ENCODE measurements at places on chromosomes 7 and 10.

- peaks cover 41% of the 10 kb centered on the region for H3K27me3 ChIP-seq
- DNase-seq: no peak
- H3K4me1 ChIP-seq: no peaks in the 10 kb centered on the region
- no peak overlapping the region for H3K4me3 ChIP-seq
Measured at GRCh38 chr7:156191090-156191489, 378.8 kb upstream of the SHH start.

DNA sequence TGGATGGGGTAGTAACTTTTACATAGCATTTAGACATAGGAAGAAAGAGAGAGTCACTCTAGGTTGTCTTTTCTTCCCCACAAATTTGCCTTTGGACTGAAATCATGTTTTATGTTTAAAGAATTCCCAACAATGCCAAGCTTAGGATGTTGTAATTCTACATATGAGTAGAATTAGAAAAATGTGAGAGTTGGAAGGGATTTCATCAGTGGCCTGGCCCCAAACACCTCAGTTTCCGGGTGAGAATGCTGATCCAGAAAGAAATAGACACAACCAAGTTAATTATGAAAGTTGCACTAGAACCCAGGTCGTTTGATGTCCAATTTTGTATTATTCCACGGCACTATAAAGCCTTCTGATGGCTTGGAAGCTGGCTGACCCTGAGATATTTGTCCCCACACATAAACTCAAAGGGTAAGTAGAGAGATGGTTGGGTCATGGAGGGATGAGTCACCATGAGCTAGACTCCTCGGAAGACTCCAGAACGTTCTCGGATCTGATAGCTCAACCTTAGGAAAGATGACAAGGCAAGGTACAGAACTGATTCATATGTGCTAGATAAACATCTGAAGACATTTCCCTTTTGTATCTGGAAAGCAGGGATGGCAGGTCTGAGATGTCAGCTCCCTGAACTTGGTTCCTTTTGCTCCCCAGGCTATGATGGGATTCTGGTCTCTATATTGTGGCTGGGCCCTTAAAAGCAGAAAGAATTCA, 48.8 kb upstream of the SLC35B4 start:
- peaks cover 84% of the 10 kb centered on the region for H3K27me3 ChIP-seq
- no peak overlapping the region for H3K27ac ChIP-seq
- H3K4me1 ChIP-seq: peaks cover 2% of the 10 kb centered on the region
- H3K36me3 ChIP-seq: no peaks in the 10 kb centered on the region
- no peak for DNase-seq

- H3K27ac ChIP-seq: no peak overlapping the region
- H3K36me3 ChIP-seq: peaks cover 3% of the 10 kb centered on the region
- no peak for DNase-seq
- no peaks in the 10 kb centered on the region for H3K27me3 ChIP-seq
- H3K4me1 ChIP-seq: no peaks in the 10 kb centered on the region
- H3K4me3 ChIP-seq: no peak overlapping the region
Measured at GRCh38 chr10:119805702-119806230, 66.9 kb downstream of the MCMBP start.

- no peak overlapping the region for H3K27ac ChIP-seq
- no peaks in the 10 kb centered on the region for H3K36me3 ChIP-seq
- no peak for DNase-seq
- H3K27me3 ChIP-seq: no peaks in the 10 kb centered on the region
- no peak overlapping the region for H3K4me3 ChIP-seq
- H3K4me1 ChIP-seq: no peaks in the 10 kb centered on the region
Measured at GRCh38 chr10:85917601-85918000, 449.0 kb downstream of the GRID1 start.

GRCh38 chr7:43590862-43591557, 8.1 kb downstream of the STK17A start:
- H3K27me3 ChIP-seq: no peaks in the 10 kb centered on the region
- H3K4me1 ChIP-seq: peaks cover 65% of the 10 kb centered on the region
- peak overlapping the region; percentile 52 for H3K27ac ChIP-seq
- H3K36me3 ChIP-seq: peaks cover 78% of the 10 kb centered on the region
- peak overlapping the region; percentile 62 for H3K4me3 ChIP-seq
- no peak for DNase-seq

- H3K36me3 ChIP-seq: no peaks in the 10 kb centered on the region
- no peak for DNase-seq
- H3K4me3 ChIP-seq: no peak overlapping the region
- H3K27ac ChIP-seq: no peak overlapping the region
Measured at GRCh38 chr10:36141856-36142560, 499.9 kb upstream of the FZD8 start.

DNA sequence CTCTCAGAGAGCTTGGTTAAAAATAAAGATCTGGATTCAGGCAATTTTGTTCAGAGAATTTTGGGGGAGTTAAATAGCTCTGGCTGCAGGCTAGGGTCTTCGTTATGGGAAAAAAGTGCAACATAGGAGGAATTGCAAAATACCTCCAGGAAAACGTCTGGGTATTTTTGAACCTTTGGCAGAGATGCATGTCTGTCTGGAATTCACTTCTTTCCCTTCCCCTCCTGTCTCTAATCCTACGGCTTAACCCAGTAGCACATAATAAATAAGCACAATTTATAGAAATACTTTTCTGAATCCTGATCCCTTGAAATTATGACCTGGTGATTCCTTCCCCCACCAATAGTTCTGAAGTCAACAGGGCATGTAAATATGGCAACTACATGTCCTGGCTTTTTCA, 19.3 kb upstream of the NUP205 start:
- H3K27ac ChIP-seq: no peak overlapping the region
- no peak for DNase-seq
- peaks cover 27% of the 10 kb centered on the region for H3K27me3 ChIP-seq
- no peaks in the 10 kb centered on the region for H3K36me3 ChIP-seq
- H3K4me1 ChIP-seq: no peaks in the 10 kb centered on the region
- no peak overlapping the region for H3K4me3 ChIP-seq

DNA sequence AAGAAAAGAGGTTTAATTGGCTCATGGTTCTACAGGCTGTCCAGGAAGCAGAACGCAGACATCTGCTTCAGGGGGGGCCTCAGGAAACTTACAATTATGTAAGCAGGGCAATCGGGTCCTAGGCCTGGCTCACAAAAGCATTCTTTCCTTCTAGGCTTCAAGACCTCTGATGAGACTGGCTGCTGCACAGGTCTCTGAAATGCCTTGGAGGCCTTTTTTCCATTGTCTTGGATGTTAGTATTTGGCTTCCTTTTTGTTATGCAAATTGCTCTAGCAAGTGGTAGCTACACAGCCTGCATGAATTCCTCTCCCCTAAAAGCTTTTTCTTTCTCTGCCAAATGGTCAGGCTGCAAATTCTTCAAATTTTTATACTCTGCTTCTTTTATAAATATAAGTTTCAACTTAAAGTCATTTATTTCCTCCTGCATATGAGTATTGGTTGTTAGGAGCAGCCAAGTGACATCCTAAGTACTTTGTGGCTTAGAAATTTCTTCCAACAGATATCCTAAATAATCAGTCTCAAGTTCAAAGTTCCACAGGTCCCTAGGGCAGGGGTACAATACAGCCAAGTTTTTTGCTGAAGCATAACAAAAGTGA, 83.1 kb upstream of the SEMA3A start:
- no peaks in the 10 kb centered on the region for H3K4me1 ChIP-seq
- H3K36me3 ChIP-seq: no peaks in the 10 kb centered on the region
- H3K27ac ChIP-seq: no peak overlapping the region
- H3K4me3 ChIP-seq: no peak overlapping the region
- DNase-seq: no peak

DNA sequence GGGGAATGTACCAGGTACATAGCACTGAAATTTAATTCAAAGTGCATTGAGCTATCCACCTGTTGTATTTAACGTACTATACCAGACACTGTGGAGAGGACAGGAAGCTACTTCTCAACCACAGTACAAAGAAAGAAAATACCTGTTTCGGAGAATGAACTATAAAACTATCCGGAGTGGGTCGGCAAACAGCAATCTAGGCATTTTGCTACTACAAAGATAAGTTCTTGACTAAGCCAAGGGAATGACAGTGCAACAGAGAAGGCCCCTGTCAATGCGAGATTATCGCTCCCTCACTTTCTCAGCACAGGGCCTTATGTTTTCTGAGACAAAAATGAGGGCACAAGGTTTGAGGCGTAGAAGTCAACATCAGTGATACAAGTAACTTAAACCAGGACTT, 27.4 kb downstream of the SFMBT2 start:
- no peak overlapping the region for H3K4me3 ChIP-seq
- peaks cover 38% of the 10 kb centered on the region for H3K4me1 ChIP-seq
- peak overlapping the region; percentile 12 for H3K27ac ChIP-seq
- no peak for DNase-seq
- H3K36me3 ChIP-seq: peaks cover 16% of the 10 kb centered on the region
- H3K27me3 ChIP-seq: no peaks in the 10 kb centered on the region

GRCh38 chr7:150410131-150410530, 31.0 kb downstream of the ZNF775 start:
- H3K36me3 ChIP-seq: peaks cover 28% of the 10 kb centered on the region
- no peak overlapping the region for H3K4me3 ChIP-seq
- H3K27ac ChIP-seq: no peak overlapping the region
- H3K4me1 ChIP-seq: peaks cover 24% of the 10 kb centered on the region
- H3K27me3 ChIP-seq: no peaks in the 10 kb centered on the region

- no peaks in the 10 kb centered on the region for H3K36me3 ChIP-seq
- H3K27me3 ChIP-seq: no peaks in the 10 kb centered on the region
- no peaks in the 10 kb centered on the region for H3K4me1 ChIP-seq
- DNase-seq: no peak
Measured at GRCh38 chr7:6071406-6071805, 40.2 kb downstream of the ANKRD61 start.

DNA sequence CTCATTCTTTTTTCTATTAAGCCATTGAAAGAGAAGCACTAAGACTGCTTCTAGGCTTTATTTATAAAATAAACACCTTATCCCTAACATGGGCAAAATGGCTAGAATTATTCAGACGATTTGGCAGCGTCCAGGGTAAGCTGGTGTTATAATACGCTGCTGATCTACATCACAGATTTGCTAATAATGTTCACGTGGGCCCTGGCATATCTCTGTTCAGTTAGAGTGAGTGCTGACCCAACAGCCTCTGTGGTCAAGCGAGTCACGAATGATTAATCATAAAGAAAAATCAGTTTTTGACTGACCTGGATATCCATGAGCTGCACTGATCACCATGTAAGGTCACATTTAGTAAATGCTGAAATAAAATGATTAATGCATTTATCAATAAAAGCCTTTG, 28.4 kb upstream of the CBLL1 start:
- no peaks in the 10 kb centered on the region for H3K36me3 ChIP-seq
- H3K4me3 ChIP-seq: no peak overlapping the region
- no peak for DNase-seq
- H3K27me3 ChIP-seq: peaks cover 25% of the 10 kb centered on the region

DNA sequence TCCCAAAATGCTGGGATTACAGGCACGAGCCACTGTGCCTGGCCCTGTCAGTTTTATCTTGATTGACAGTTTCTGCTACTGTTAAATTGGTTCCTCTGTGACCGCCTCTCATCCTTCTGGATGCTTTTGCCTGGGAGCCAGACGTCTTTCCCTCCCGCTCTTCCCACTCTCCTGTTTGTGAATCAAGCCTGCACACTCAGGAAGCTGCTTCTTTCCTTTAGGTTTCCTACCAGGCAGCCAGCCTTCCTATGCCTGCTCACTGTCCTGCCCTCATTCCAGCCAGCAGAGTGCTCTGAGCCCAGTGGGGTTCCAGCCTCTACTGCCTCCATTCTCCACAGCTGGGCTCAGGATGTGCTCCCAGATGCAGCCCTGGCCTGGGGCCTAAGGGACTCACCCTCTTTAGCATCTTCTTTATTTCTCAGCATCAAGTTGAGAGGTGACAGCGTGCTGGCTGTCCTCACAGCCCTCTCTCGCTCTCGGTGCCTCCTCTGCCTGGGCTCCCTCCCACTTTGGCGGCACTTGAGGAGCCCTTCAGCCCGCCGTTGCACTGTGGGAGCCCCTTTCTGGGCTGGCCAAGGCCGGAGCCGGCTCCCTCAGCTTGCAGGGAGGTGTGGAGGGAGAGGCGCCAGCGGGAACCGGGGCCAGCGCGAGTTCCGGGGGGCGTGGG, 5.1 kb downstream of the SH2D4B start:
- H3K36me3 ChIP-seq: no peaks in the 10 kb centered on the region
- peaks cover 8% of the 10 kb centered on the region for H3K4me1 ChIP-seq
- H3K27me3 ChIP-seq: peaks cover 8% of the 10 kb centered on the region
- H3K4me3 ChIP-seq: no peak overlapping the region

GRCh38 chr10:132547421-132547861, 9.9 kb downstream of the INPP5A start:
- no peaks in the 10 kb centered on the region for H3K27me3 ChIP-seq
- no peak overlapping the region for H3K27ac ChIP-seq
- H3K4me3 ChIP-seq: no peak overlapping the region
- peaks cover 22% of the 10 kb centered on the region for H3K4me1 ChIP-seq

DNA sequence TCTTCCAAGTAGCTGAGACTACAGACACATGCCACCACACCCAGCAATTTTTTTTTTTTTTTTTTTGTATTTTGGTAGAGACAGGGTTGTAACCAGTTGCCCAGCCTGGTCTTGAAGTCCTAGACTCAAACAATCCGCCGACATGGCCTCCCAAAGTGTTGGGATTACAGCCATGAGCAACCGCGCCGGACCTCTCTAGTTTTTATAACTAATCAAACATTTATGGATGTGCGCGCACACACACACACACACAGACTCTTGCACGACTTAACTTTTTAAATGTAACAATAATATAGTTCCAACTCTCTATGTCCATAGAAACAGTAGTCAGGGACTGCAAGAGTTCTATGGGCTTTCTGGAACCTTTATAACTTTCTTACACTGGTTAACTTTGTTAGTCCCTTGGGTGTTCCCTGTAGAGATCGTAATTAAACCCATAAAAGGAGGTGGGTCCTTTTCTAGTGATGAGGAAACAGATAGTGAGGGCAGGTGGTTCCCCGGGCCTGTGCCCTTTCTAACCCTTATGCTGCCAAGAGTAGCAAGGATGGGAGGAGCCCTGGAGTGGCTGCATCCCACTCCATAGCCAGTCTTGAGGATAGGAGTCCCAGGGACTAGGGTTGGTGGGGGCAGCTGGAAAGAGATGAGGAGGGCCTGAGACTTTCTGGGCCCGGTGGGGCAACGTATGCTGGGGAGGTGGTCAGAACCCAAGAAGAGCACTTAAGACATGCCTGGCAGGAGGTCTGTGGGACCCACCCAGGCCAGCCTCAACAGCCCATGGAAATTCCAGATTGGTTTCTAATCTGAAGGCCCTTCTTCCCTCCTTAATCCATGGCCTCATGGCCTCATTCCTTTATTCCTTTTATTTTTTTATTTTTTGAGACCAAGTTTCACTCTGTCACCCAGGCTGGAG, 8.6 kb downstream of the MARVELD1 start:
- no peak for DNase-seq
- no peak overlapping the region for H3K4me3 ChIP-seq
- peaks cover 22% of the 10 kb centered on the region for H3K27me3 ChIP-seq
- H3K36me3 ChIP-seq: no peaks in the 10 kb centered on the region

- H3K27me3 ChIP-seq: peaks cover 17% of the 10 kb centered on the region
- H3K36me3 ChIP-seq: no peaks in the 10 kb centered on the region
- H3K4me1 ChIP-seq: no peaks in the 10 kb centered on the region
- no peak overlapping the region for H3K27ac ChIP-seq
Measured at GRCh38 chr7:37927773-37928444, 7.5 kb downstream of the EPDR1 start.
